ENCODE measurements at places on chromosomes 5 and 9.

GRCh38 chr5:177350776-177351391, 584 bp downstream of the LMAN2 start:
- no peak for DNase-seq

DNA sequence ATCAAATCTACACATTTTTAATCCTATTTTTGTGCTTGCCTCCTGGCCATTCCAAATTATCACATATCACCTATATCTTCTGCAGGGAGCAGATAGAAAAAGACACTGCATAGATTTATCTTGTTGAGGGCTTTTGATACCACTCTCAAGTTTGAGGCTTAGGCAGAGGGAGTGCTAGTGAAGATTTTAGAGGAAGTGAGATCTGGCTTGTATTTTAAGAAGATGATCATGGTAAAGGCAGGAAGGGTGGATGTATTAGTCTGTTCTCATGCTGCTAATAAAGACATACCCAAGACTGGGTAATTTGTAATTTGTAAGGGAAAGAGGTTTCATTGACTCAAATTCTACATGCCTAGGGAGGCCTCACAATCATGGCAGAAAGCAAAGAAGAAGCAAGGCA, 220.9 kb upstream of the TUT7 start:
- DNase-seq, result no peak

GRCh38 chr5:3194271-3194670, 401.4 kb upstream of the IRX1 start:
- DNase-seq, result no peak

DNA sequence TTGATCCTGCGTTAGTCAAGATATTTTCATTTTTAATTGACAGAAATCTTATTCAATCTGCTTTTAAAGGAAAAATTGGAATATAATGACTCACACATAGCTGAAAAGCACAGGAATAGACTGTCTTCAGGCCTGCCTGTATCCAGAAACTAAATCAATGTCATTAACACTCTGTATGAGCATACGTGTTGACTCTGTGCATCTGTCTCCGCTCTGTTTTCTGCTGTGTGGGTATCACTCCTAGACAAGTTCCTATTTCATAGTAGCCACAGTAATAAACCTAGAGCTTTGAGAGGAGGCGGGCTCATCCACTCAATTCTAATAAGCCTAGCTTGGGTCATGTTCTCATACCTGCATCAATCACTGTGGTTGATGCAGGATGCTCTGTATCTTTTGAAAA, 267.6 kb downstream of the KCTD16 start:
- DNase-seq, result no peak

- no peak for DNase-seq
These were observed 184.7 kb upstream of the PPP1R26 start for GRCh38 chr9:135294836-135295235.

GRCh38 chr5:173452119-173452905, 124.1 kb upstream of the STC2 start:
- DNase-seq, result no peak

GRCh38 chr5:21665524-21665923, 1187.6 kb downstream of the CDH12 start:
- DNase-seq, result no peak

- no peak for DNase-seq
These were observed 143.8 kb downstream of the SMARCA2 start for GRCh38 chr9:2158766-2159430.

DNA sequence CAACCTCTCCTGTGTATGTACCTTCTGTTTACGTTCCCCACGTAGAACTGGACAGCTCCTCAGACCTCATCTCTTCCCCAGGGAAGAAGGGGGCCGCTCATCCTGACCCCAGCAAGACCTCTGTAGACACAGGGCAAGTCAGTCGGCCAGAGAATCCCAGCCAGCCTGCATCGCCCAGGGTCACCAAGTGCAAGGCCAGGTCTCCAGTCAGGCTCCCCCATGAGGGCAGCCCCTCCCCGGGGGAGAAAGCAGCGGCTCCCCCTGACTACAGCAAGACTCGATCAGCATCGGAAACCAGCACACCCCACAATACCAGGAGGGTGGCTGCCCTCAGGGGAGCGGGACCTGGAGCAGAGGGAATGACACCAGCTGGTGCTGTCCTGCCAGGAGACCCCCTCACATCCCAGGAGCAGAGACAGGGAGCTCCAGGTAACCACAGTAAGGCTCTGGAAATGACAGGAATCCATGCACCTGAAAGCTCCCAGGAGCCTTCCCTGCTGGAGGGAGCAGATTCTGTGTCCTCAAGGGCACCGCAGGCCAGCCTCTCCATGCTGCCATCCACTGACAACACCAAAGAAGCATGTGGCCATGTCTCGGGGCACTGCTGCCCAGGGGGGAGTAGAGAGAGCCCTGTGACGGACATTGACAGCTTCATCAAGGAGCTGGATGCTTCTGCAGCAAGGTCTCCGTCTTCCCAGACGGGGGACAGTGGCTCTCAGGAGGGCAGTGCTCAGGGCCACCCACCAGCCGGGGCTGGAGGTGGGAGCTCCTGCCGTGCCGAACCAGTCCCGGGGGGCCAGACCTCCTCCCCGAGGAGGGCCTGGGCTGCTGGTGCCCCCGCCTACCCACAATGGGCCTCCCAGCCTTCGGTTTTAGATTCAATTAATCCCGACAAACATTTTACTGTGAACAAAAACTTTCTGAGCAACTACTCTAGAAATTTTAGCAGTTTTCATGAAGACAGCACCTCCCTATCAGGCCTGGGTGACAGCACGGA, 86.7 kb downstream of the GOLPH3 start:
- no peak for DNase-seq

DNA sequence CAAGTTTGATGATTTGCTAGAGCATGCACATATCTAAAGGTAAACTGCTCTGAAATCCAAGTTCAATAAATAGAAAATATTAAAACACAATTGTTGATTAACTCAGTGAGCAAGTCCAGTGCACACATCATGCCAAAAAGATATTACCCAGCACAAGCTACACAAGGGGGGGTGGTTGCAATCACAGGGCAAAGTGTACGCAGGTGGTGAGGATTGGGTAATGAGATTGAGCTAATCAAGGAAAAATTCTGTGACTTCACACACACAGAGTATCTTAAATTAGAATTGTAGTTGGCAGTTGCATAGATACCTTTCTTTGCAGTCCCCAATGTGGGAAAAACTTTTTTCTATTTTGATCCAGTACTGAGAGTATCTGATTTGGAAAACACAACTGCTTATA, 156.1 kb upstream of the NTRK2 start:
- no peak for DNase-seq

DNA sequence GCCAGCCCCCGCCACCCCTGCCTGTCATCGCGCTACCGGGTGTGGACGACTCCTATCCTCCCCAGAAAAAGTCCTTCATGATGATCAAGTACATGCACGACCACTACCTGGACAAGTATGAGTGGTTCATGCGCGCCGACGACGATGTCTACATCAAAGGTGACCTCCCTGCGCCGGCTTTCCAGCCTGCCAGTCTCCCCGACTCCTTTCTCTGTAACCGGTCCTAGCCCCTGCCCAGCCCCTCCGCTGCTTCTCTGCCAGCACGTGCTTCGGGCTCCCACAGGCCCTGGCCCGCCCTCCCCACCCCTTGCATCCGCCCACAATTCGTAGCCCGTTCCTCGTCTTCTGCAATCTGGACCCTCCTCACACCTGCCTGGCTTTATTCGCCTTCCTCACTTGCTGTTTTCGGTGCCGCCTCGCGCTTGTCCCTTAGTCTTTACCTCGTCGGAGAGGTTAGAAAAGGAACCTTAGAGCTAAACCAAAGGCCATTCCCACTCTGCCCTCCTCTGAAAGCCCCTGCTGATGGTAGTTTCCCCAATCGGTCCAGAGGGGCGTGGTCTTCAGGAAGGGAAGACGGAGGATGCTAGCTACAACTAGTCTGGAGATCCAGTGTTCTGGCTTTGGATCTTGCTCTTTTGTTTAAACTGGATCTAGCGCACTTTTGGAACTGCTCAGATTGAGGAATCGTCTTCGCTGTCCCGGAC, 1.4 kb downstream of the CHSY3 start:
- no peak for DNase-seq

- no peak for DNase-seq
These were observed 679.9 kb downstream of the ISL1 start for GRCh38 chr5:52063186-52063585.

DNA sequence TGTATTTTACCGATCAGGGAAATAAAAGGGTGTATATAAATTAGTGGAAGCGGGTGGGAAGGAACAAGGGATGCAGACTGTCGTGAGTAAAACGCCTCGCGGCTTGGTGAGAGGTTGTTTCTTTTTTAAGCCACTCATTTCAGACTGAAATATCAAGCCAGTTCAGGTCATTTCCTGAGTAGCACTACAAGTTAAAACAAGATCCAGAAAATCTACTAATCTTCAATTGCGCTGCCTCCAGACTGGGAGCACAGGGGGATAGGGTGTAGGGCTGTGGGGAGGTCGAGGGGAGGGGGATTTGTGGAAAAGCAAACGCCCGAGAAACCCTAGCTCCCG, 140.8 kb downstream of the TSSK1B start:
- DNase-seq, result no peak

GRCh38 chr5:1536322-1536845, 12.6 kb upstream of the LPCAT1 start:
- no peak for DNase-seq

GRCh38 chr5:54705994-54706653, 188.6 kb downstream of the SNX18 start:
- no peak for DNase-seq

GRCh38 chr9:80143899-80144298, 572.1 kb downstream of the TLE4 start:
- DNase-seq, result no peak

- no peak for DNase-seq
These were observed 249.0 kb downstream of the ARHGAP26 start for GRCh38 chr5:143019157-143019556.

DNA sequence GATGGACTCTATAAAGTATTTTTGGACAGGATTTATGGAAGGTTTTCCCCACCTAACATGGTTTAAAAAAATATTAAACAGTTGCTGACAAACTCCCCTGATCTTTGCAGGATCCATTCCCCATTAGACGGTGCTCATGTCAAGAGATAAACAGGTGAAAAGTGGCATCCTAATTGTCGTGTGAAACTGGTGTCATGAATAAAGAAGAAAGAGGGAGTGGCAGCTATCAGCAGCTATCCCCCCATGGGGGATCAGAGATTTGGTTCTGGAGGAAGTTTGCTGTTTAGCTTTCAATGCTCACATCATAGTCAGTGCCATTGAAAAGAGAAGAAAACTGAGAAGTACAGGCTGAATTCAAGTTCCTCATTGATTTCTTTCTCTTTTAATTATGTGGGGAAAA, 329.3 kb upstream of the BRINP1 start:
- DNase-seq, result no peak

GRCh38 chr5:169011451-169011850, 289.5 kb downstream of the SLIT3 start:
- DNase-seq, result no peak

DNA sequence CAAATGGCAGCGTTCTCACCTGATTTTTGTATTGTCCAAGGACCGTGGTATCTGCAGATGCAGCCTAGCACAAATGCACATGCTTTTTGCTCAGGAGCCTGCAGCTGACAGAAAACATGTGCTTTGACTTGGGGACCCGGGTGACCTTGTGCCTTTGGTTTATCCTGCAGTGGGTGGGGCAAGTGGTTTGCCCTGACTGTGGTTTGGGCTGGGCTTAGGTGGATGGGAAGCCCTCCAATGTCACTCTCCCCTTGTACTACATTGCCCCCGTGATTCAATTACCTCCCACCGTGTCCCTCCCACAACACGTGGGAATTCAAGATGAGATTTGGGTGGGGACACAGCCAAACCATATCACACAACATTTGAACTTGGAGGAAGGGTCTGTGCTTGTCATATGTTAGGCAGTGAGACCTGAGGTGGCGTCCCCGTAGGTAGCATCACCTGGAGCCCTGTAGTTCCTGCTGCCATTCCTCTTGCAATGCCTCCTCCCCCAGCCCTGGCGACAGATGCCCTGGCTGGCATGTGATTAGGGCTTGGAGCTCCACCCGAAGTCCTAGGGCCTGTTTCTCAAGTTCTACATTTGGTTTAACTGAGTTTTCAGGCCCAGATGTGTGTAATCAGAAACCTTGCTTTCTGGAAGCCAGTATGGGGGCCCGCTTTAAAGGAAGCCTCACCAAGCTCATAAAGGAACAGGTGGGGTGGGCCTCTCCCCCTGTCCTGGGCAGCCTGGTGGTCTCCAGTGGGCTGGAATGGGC, 2.1 kb downstream of the ANKRD33B start:
- no peak for DNase-seq

- DNase-seq, result no peak
These were observed 926.3 kb upstream of the ARRDC3 start for GRCh38 chr5:92309336-92309991.
